Urinary bladder (tissue), 4 donors: ENCODE measurements at places on chromosomes 3 and 15.

DNA sequence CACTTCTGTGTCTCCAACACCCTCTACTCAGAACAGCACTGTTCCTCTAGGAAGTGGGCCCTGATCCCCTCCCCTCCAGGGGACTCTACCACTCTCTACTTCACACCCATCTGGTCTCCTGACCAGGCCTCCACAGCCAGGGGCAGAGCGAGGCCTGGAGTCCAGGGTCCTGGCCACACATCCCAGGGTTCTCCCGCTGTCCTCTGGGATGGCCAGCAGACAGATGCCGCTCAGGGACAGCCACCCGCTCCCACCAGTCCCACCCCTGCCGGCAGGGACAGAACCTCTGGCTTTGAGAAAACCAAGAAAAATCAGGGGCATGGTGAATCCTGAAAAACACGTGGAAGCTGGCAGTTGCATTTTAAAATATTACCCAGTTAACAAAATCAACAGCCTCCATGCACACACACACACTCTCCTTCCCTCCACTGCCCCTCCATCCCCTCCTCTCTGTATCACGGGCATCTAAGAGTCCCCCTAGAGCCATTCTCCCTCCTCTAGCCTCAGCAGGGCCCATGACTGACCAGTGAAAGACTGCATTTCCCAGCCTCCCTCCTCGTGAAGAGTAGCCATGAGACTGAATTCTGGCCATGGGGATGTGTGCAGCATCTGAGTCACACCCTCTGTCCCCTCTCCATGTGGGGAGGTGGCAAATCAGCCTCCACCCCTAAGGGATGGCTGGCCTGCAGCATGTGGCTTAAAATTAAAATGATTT lies 32.1 kb upstream of the IQSEC1 start:
- no peak for DNase-seq

DNA sequence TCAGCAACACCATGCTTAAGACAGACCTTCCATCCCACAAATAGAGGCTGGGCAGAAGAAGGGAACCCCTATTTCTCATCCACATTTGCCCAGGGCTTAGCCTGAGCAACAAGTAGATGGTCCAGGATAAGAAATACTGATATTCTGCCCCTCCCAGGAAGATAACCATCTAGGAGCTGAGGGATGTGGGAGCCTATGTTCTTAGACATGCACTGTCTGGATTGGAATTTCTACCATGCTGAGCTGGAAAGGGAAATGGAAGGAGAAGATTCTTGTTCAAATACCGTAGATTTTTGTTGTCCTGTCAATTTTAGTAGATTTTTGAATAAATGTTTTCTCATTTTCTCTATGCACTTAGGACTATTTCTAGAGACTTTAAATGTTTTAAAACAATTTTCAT lies 450.7 kb upstream of the SEMA6D start:
- DNase-seq = no peak

GRCh38 chr15:58947179-58947578 lies 13.7 kb upstream of the SLTM start:
- no peak for DNase-seq

GRCh38 chr3:173893066-173893465 lies 495.5 kb downstream of the NLGN1 start:
- no peak for DNase-seq

DNA sequence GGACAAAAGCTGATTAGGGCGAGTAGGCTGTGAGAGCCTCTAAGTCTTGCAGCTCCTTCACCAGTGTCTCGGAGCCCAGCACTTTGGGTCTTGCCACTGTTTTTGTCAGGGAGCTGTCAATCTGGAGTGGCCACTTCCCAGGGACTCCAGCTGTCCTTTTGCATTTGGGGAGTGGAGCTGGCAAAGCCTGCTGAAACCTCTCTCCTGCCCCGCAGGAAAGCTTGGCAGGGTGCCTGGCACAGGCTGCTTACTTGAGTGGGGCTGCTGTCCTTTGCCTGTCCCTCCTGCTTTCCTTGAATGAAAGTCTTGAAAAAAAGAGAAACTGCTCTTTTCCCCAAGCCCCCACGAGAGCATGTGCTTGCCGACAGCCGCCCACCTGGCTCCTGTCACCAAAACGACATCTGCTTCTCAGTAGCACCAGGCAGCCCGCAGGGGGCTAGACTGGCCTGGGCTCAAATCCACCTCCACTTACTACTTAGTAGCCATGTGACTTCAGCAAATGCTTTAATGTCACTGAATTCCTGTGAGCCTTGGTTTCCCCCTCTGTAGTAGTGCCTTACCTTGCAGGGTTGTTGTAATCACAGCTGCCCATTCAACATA lies 13.7 kb downstream of the USP13 start:
- no peak for DNase-seq

DNA sequence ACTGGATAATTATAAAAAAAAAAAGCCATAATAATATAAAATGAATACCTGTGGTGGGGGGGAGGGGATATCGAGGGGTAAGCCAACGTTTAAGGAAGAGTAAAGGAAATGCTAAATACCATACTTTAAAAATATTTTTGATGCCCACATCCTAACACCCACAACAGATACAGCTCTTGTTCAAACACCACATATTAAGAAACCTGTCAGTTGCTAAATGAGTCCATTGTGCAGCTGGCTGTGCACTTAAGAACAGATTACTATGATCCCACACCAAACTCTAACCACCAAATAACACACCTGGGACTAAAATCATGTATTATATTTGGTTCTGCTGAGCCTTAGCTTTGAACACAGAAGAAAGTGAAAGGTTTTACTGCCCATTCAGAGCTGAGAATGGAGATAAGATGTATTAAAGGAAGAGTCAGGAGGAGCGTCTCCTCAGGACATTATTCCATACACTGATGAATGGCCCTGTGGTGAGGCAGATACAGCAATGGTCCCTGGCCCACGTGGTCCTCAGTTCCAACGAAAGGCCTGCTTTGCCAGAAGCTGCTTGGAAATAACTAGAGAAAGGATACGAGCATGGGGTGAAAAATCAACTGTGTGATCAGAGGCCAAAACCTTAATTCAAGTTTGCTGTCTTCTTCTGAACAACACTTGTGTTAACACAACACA lies 515.4 kb downstream of the FOXP1 start:
- no peak for DNase-seq

GRCh38 chr15:61169904-61170695 lies 59.0 kb downstream of the RORA start:
- DNase-seq = no peak

GRCh38 chr15:84638103-84638502 lies 16.0 kb downstream of the WDR73 start:
- DNase-seq = no peak

GRCh38 chr3:66923969-66924368 lies 74.1 kb upstream of the KBTBD8 start:
- DNase-seq = no peak

DNA sequence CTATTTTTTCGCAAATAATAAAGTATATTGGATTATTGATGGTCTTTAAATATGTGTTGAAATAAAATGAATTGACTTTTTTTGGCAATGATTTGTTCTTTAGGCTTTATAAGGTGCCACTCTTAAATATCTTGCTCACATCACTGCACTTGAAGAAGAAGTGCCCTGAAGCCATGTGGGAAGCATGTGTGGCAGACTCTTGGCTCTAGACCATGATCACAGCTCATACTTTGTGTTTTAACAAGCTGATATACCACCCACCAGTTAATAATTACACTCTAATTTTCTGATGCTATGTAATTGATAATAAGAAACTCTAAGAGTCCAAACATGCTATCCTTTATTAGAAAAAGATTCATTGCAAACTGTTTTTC lies 52.1 kb upstream of the TGFBR2 start:
- no peak for DNase-seq

DNA sequence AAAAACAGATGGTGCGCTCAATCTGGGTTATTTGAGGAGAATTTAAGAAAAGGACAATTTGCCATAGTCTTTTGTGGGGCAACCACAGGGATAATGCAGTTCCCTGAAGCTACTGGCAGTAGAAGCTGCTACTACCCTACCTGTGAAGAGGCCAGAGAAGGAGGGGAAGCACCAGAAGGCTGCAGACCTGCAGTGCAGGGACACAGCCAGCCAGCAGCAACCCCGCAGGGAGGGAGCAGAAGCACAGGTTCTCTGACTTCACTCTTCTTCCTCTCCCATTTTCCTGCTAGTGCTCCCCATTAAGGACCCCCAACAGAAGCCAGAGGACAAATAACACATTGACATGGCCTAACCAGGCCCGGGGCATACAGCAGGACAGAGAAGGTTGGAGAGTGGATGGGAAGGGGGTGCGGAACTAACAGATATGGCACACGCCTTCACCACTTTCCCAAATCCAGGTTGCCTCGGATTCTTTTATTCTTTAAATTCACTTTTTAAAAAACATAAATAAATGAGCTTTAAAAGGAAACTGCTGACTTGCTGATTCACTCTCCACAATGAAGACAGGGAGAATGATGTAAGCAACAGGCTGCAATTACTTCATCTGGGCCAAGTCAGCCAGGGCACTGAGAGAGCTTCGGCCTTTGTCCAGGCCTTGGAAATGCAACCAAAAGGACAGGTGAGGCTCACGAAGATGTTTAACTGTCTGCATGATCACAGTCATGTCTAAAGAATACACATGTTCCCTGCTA lies 30.1 kb downstream of the POPDC2 start:
- no peak for DNase-seq

GRCh38 chr15:90037511-90037860 lies 36.4 kb downstream of the ZNF710 start:
- DNase-seq = no peak

DNA sequence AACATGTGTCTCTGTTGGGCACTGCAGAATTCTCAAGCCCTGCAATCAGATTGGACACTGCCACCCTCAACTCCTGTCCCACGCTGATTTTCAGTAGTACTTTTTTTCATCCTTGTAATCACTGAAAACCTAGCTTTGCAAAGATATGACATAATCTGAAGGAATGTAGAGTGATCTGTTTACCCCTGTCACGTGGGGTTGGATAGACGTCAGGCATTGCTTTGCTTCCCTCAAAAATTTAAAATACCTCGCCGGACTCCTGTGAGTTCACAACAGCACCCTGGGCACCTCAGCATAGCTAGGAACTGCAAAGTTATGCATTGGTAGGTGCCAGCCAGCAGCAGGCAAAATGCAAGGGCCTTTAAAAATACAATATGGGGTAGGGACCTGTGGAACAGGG lies 71.1 kb upstream of the OXTR start:
- no peak for DNase-seq

DNA sequence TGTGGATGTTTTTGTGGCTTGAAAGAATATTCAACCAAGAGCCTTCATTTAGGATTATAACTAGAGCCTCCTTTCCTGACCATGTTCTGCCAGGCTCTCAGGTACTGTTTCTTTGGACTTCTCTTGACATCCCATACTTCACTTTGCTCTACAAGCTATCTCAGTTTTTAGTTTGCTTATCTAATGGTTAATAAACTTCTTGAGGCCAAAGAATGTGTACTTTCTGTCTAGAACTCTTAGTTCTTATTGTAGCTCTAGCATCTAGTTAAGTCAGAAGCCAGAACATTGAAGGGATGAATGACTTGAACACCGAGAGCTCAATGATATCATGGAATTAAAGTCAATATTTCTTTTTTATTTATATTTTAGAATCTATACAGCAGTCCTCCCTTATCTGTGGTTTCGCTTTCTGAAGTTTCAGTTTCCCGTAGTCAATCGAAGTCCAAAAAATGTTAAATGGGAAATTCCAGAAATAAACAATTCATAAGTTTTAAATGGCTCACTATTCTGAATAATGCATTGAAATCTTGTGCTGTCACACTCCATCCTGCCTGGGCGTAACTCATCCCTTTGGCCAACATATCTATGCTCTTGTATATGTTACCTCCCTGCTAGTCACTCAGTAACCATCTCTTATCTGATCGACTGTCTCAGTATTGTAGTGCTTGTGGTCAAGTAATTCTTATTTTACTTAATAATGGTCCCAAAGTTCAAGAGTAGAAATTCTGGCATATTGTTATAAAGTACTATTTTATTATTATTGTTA lies 368.6 kb upstream of the RBMS3 start:
- DNase-seq = no peak

- DNase-seq = no peak
These were observed 1124.2 kb downstream of the NAALADL2 start for GRCh38 chr3:175983379-175983778.

DNA sequence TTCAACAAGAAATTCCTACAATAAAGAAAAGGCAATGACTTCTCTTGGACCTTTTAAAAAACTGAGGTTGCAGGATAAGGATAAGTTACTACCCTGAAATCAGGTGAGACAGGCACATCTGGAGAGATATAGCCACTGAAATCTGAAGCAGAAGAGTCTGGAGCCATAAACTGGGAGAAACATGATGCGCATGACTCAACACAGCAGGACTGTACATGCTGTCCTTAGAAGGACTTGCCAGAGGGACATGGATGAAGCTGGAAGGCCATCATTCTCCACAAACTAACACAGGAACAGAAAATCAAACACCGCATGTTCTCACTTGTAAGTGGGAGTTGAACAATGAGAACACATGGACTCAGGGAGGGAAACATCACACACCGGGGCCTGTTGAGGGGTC lies 1020.2 kb downstream of the AGBL1 start:
- DNase-seq = no peak

DNA sequence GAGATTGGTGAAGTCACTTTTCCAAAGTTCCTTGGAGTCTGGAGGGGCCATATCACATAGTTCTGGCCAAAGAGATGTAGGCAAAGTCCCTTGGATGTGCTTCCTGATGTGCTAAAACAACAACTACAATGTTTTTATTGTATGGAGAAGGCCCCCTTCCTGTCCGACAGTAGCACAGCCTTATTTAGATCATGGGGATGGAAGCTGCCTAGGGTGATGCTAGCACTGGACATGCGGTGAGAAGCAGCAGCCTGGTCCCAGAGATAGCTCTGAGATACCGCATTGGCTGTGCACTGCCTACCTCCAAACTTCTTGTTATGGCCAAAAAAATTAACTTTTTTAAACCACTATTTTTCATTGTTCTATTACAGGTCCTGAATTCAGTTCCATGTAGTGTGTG lies 137.6 kb downstream of the AQP9 start:
- no peak for DNase-seq

GRCh38 chr3:130465521-130465920 lies 51.5 kb upstream of the COL6A6 start:
- DNase-seq = no peak

- DNase-seq = no peak
These were observed 100.7 kb upstream of the SCN10A start for GRCh38 chr3:38916706-38917105.
